ENCODE measurements at places on chromosomes 3 and 15.

DNA sequence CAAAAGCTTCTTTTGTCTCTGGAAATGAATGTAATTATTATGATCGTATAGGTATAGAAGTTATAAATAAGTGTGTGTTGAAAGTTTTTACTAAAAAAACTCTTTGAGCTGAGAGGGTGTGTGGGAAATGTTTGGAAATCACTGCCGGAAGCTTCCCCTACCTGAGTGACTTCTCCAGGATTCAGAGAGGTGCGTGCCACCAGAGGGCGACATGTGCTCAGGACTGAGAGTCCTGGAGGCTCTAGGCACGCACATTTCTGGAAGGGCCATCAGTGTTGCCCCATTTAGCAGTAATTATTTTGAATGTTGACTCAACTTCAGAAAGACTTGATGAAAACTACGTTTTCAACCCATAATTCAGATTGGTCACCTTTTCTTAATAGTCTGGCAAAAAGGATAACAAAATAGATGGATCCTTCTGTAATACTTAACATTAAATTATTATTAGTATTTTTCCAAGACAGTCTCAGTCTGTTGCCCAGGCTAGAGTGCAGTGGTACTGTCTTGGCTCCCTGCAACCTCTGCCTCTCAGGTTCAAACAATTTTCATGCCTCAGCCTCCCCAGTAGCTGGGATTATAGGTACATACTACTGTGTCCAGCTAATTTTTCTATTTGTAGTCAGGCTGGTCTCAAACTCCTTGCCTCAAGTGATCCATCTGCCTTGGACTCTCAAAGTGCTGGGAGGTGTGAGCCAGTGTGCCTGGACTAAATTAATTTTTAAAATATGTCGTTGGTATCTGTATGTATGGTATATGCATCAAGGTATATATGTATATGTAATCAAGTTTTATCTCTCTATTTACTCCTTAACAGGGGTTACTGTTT lies 34.5 kb downstream of the GPR171 start:
- DNase-seq, result peak; percentile 43

- DNase-seq, result no peak
Measured at GRCh38 chr15:70038730-70039392, 58.9 kb downstream of the TLE3 start.

- no peak for DNase-seq
Measured at GRCh38 chr3:10463533-10464434, 41.6 kb downstream of the ATP2B2 start.

- DNase-seq, result no peak
Measured at GRCh38 chr15:22880068-22880980, 41.9 kb downstream of the NIPA2 start.

DNA sequence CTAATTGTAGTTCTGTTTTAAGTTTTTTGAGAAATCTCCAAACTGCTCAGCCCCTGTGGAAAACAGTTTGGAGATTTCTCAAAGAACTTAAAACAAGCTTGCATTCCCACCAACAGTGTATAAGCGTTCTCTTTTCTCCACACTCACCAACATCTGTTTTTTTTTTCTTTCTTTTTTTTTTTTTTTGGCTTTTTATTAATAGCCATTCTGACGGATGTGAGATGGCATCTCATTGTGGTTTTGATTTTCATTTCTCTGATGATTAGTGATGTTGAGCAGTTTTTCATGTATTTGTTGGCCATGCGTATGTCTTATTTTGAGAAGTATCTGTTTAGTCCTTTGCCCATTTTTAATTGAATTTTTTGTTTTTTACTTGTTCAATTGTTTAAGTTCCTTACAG lies 73.1 kb upstream of the COL8A1 start:
- DNase-seq, result no peak

GRCh38 chr3:126527006-126527405 lies 3.1 kb downstream of the CHST13 start:
- DNase-seq, result no peak

GRCh38 chr3:54733106-54734006 lies 194.5 kb downstream of the LRTM1 start:
- no peak for DNase-seq

- DNase-seq, result no peak
Measured at GRCh38 chr3:12984023-12984823, 89.0 kb downstream of the IQSEC1 start.

DNA sequence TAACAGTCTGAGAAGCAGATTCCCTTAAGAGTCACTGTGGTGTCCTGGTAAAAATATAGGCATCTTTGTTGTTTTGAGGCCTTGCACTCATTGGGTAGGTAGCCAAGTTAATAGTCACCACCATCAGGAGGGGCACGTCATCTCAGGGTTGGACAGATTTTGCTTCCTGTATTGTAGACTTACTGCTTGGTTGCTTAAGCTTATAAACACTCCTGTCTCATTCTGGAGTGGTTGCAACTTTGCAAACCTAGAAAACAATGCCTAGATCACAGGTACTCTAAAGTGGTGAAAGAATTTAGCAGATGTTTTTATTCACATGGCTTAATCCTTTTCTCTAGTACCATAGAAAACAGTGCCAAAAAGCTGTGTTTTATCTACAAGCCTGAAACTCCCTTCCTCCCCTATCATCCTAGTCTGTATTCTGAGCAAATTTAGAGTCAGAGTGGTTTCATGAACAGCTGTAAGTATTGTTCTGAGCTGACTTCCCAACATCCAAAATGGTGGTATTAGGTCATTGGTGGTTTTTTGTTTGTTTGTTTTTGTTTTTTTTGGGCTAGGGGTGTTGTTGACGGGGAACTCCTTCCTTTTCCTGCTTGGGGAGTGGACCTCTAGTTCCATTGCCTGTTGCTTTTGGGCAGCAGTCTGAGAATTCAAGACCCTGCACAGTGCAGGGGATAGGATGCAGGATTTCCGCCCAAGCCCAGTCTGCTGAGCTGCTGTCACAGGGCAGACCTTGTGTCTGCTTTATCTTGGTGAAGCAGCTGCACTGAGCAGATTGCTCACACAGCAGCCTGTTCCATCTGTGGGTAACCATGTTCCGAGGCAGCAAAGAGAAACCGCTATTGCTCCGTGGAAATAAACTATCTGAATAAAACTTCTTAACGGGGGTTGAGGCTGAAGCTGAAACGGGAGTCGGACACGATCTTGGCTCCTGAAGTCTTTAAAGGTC lies 202.0 kb downstream of the AKAP13 start:
- DNase-seq, result peak; percentile 8

DNA sequence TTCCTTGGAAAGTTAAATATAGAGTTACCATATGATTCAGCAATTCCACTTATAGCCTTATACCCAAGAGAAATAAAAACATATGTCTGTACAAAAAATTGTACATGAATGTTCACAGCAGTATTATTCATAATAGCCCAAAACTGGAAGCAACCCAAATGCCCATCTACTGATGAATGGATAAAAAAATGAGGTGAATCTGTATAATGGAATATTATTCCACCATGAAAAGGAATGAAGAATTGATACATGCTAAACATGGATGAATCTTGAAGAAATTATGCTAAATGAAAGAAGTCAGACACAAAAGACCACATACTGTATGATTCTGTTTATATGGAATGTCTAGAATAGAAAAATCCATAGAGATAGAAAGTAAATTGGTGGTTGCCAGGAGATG lies 61.4 kb downstream of the TTC23 start:
- no peak for DNase-seq

Measured in RCC 7860 (cell line).